Heart right ventricle (tissue), 16 donors: ENCODE measurements at places on chromosomes 3 and 15. TPM values are rescaled to one million over a fixed set of nuclear protein-coding genes. Genes with fewer than 3 reads are reported as not detected.

GRCh38 chr3:170690661-170690981, 104.7 kb upstream of the SLC7A14 start:
- peaks cover 5% of the 10 kb centered on the region for H3K4me1 ChIP-seq
- no peak for DNase-seq
- no peak overlapping the region for H3K4me3 ChIP-seq
- H3K36me3 ChIP-seq = no peaks in the 10 kb centered on the region
- H3K27ac ChIP-seq = no peak overlapping the region

DNA sequence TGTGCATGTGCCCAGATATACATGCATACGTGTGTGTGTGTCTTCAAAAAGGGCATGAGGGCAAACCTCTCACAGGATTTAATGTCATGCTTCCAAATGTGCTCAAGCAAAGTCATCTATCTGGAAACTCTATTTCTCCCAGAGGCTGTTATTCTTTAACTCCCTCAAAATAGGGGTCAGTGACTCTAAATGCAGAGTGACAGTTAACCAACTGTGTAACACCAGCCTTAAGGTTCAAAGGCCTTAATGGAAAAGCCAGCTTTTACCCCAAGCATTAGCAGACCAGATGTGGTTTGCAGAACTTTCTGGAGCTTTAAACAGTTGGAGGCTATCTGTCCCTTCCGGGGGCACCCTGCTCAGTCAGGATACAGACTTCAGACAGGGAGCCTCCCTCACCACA, 70.4 kb upstream of the SLC7A14 start:
- H3K27ac ChIP-seq = no peak overlapping the region
- no peaks in the 10 kb centered on the region for H3K4me1 ChIP-seq
- no peak overlapping the region for H3K4me3 ChIP-seq
- no peaks in the 10 kb centered on the region for H3K36me3 ChIP-seq

The STX19 gene
- not detected for total RNA-seq

- H3K4me1 ChIP-seq = no peaks in the 10 kb centered on the region
- H3K27ac ChIP-seq = no peak overlapping the region
- no peak overlapping the region for H3K4me3 ChIP-seq
- H3K36me3 ChIP-seq = no peaks in the 10 kb centered on the region
These were observed 65.5 kb downstream of the TRIM69 start for GRCh38 chr15:44801797-44802196.

The RLBP1 gene
- not detected for total RNA-seq

The ISL2 gene
- not detected for total RNA-seq

- H3K27ac ChIP-seq = no peak overlapping the region
- no peak overlapping the region for H3K4me3 ChIP-seq
- peaks cover 7% of the 10 kb centered on the region for H3K4me1 ChIP-seq
- H3K36me3 ChIP-seq = peaks cover 41% of the 10 kb centered on the region
These were observed 8.9 kb downstream of the COPB2 start for GRCh38 chr3:139380575-139380974.

DNA sequence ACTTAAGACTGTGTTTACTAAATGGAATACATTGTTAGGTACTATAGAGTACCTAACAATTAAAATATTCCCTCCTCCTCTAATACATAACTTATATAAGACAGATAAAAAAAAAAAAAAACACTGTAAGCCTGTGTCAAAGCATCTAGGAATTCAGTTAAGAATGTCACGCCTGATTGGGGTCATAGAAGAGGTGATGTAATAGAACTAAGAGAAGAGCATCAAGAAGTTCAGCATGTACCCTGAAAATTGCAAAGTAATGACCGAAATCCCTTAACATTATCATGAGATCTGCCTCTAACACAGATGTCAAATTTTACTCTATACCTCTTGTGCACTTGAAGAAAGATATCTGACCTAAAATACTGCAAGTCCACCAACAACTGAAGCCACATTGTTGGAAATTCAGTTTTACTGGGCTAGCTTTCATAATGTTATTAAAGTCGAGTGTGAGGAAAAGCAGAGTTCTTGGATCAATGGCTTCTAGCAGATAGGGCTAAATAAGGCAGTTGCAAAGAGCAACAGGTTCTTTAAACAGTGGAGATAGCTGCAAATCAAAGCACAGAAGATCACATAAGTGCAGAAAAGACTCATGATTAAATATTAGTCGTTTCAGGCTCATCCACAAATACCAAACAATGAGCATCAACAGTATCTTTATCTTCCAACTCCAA, 75.0 kb downstream of the TBL1XR1 start:
- H3K4me3 ChIP-seq = no peak overlapping the region
- H3K36me3 ChIP-seq = no peaks in the 10 kb centered on the region
- no peaks in the 10 kb centered on the region for H3K27me3 ChIP-seq
- no peak overlapping the region for H3K27ac ChIP-seq
- no peak for DNase-seq
